CD8-positive, alpha-beta memory T cell (primary cell): ENCODE measurements at places on chromosomes 13 and 19. TPM values are rescaled to one million over a fixed set of nuclear protein-coding genes. Genes with fewer than 3 reads are reported as not detected.

The OR1M1 gene
- polyA plus RNA-seq: not detected

The NUMBL gene
- 1.1 TPM for polyA plus RNA-seq

The GGN gene
- not detected for polyA plus RNA-seq

The TPGS1 gene
- 50.3 TPM for polyA plus RNA-seq

The ERVV-1 gene
- not detected for polyA plus RNA-seq

The DNAAF3 gene
- not detected for polyA plus RNA-seq

The NOVA2 gene
- not detected for polyA plus RNA-seq

The PDX1 gene
- not detected for polyA plus RNA-seq

The TLE2 gene
- 5.0 TPM for polyA plus RNA-seq

The SHANK1 gene
- not detected for polyA plus RNA-seq

The PSG11 gene
- polyA plus RNA-seq: not detected

The ZNF562 gene
- 3.5 TPM for polyA plus RNA-seq

The CBY2 gene
- polyA plus RNA-seq: not detected

The LMTK3 gene
- not detected for polyA plus RNA-seq

The ZNF345 gene
- polyA plus RNA-seq: 5.2 TPM

The GADD45B gene
- 90.7 TPM for polyA plus RNA-seq

The CYP2B6 gene
- polyA plus RNA-seq: not detected

The DIS3 gene
- polyA plus RNA-seq: 14.3 TPM

The ZNF99 gene
- not detected for polyA plus RNA-seq

The CACNA1A gene
- polyA plus RNA-seq: not detected

The IGFL3 gene
- polyA plus RNA-seq: not detected

The SCGB2B2 gene
- polyA plus RNA-seq: not detected

The LILRA6 gene
- polyA plus RNA-seq: 0.45 TPM
